ENCODE measurements at places on chromosomes 6 and 20. TPM values are rescaled to one million over a fixed set of nuclear protein-coding genes. Genes with fewer than 3 reads are reported as not detected.

BTBD9 gene
- total RNA-seq = 25.7 TPM

ANGPT4 gene
- not detected for total RNA-seq

HDGFL1 gene
- not detected for total RNA-seq

GRCh38 chr20:10927011-10927583, 253.3 kb upstream of the JAG1 start:
- H3K4me1 ChIP-seq = no peaks in the 10 kb centered on the region
- H3K27me3 ChIP-seq = no peaks in the 10 kb centered on the region
- no peak overlapping the region for H3K4me3 ChIP-seq
- H3K27ac ChIP-seq = no peak overlapping the region
- no peaks in the 10 kb centered on the region for H3K36me3 ChIP-seq
- DNase-seq = no peak

DNA sequence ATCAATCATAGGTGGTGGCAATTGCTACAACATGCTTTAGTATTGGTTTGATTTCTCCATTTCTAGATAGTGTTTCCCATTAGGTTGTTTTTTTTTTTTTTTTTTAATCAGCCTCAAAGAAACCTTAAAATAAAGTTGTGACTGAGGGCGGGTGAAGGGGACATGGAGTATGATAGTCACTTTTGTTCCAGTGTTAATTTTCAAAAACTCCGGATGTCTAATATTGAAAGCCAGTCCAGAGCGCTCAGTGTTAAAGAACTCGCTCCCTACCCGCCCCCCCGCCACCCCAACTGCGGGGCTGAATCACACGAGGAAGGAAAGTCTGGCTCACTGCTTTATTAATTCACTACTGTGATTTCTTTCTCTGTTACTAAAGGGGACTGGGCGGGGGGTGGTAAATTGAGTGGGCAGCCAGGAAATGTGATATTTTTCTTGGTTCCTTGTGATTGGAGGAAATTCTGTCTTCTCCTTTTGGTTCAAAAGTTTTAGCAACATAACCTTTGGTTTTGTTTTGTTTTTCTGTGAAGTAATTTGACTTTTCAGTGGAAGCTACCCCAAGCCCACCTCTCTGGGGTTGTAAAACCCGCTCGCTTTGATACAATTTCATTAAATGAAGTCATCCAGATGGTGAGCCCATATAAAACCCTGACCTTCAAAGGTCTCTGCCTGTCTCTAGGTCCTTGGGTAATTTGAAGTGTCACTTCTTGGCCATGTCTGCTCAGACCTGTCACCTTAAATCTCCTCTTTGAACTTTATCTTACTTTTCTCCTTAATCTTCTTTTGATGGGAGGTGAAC, 38.0 kb downstream of the TNFAIP3 start:
- no peaks in the 10 kb centered on the region for H3K27me3 ChIP-seq
- no peaks in the 10 kb centered on the region for H3K36me3 ChIP-seq
- H3K4me3 ChIP-seq = peak overlapping the region; percentile 59
- no peak for DNase-seq

DNA sequence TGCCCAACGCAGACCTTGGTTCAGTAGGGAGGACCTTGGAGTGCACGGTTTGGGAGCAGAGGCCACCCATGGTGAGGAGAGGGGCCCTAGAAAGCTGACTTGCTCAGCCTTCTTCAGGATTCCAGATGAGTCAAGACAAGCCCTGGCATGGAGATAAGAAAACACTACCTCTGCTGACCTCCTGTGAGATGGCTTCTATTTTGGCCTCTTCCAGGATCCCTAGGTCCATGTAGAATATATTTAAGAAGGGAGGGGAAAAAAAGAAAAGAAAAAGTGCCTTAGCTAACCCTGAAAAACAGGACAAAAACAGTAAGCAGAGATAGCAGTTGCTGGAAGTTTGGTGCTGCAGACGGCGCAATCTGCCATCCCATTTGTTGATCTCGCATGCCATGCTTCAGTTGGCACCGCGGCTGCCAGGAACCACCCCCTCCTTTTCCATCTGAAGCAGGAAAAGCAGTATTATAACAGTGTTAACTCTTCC, 100.0 kb downstream of the ARMC2 start:
- H3K4me3 ChIP-seq = no peak overlapping the region
- H3K4me1 ChIP-seq = peaks cover 25% of the 10 kb centered on the region
- H3K27ac ChIP-seq = no peak overlapping the region
- H3K36me3 ChIP-seq = no peaks in the 10 kb centered on the region
- H3K27me3 ChIP-seq = no peaks in the 10 kb centered on the region
- DNase-seq = no peak

GRCh38 chr6:157656437-157656997, 166.5 kb upstream of the SNX9 start:
- no peak overlapping the region for H3K27ac ChIP-seq
- no peaks in the 10 kb centered on the region for H3K27me3 ChIP-seq
- peaks cover 68% of the 10 kb centered on the region for H3K36me3 ChIP-seq
- no peak overlapping the region for H3K4me3 ChIP-seq

- peak overlapping the region; percentile 21 for H3K4me3 ChIP-seq
- no peaks in the 10 kb centered on the region for H3K27me3 ChIP-seq
- DNase-seq = no peak
- H3K27ac ChIP-seq = no peak overlapping the region
Observed at GRCh38 chr6:144581812-144582537, 296.8 kb downstream of the UTRN start.

DNA sequence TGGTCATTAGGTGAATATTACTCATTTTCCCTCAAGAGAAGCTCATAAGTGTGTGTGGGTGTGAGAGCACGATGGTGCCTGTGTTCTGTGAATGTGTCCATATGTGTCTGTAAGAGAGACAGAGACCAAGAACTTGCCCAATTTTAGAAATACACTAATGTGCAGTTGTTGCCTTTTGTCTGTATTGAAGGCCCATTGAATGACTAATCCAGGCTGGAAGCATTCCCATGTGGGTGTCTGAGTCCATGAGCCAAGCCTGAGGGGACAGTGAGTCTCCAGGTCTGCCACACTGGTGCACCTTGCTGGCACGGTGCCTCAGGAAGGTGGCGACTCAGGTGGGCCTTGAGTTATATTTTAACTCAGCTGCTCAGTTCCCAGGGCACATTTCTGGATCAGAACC, 25.5 kb upstream of the ASXL1 start:
- peaks cover 63% of the 10 kb centered on the region for H3K36me3 ChIP-seq
- no peaks in the 10 kb centered on the region for H3K27me3 ChIP-seq
- peak overlapping the region; percentile 79 for H3K27ac ChIP-seq
- H3K4me3 ChIP-seq = no peak overlapping the region

DNA sequence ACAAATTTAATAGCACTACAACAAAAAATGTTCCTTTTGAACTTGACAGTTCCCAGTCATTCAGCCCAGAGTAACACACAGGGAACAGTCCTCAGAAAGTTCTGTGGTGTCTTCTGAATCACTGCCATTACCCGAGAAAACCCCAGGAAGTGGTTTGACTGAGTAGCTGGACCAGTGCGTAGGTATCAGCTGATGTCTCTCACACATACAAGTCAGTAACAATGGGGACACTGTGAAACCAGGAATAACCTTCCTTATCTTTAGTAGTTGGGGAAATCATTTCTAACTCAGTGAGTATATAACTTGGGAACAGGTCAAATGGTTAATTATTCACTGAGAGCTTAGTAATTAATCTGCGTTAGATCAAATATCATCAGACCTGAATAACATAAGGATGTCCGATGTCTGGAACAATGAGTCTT, 73.1 kb downstream of the HIVEP2 start:
- no peaks in the 10 kb centered on the region for H3K27me3 ChIP-seq
- peaks cover 6% of the 10 kb centered on the region for H3K36me3 ChIP-seq
- peak overlapping the region; percentile 82 for H3K27ac ChIP-seq
- peak overlapping the region; percentile 49 for H3K4me3 ChIP-seq
- DNase-seq = no peak

DNA sequence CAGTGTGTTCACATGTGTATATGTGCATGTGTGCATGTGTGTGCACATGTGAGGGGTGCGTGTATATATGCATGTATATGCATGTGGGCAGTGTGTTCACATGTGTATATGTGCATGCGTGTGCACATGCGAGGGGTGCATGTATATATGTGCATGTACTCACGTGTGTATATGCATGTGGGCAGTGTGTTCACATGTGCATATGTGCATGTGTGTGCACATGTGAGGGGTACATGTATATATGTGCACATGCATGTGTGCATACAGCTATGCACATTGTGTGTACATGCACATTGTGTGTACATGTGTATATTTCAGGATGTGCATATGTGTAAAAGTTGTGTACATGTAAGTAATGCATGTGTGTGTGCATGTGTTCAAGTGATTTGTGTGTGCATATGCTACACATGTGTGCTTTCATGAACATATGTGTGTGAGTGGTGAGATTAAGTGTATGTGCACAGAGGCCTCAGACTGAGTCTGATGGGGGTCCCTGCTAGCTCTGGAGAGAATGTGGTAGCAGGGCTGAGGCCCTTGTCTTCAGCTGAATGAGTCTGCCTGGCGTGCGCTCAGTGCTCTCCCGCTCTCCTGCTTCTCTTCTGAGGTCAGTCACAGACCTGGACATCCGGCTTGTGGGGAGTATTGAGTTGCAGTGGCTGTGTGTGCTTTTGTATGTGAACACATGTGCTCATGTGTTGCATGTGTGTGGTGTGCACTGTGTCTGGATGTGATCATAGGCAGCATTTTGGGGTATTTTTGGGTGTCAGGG, 19.9 kb upstream of the MYT1 start:
- H3K27ac ChIP-seq = no peak overlapping the region
- H3K27me3 ChIP-seq = no peaks in the 10 kb centered on the region
- DNase-seq = no peak
- no peak overlapping the region for H3K4me3 ChIP-seq
- H3K36me3 ChIP-seq = no peaks in the 10 kb centered on the region

- H3K4me1 ChIP-seq = no peaks in the 10 kb centered on the region
- no peak overlapping the region for H3K4me3 ChIP-seq
- DNase-seq = no peak
- H3K27ac ChIP-seq = no peak overlapping the region
- H3K27me3 ChIP-seq = peaks cover 7% of the 10 kb centered on the region
- no peaks in the 10 kb centered on the region for H3K36me3 ChIP-seq
Observed at GRCh38 chr6:112128208-112128607, 40.8 kb downstream of the FAM229B start.

DNA sequence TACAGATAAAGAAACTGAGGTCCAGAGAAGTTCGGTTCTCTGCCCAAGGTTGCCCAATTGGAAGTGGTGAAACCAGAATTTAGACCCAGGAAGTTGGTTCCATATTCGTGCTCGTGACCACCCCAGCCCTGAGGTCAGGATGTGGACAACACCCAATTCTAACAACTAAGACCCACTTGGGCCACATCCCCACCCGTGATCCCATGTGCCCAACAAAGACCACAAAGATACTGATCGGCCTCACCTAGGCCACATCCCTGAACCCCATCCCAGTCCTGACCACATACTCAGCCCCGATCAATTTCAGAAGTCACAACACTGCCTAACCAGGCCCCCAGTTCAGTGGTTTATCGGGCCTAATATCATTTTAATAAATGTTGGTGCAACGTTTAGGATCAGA, 138.4 kb downstream of the PREX1 start:
- no peak overlapping the region for H3K4me3 ChIP-seq
- no peaks in the 10 kb centered on the region for H3K27me3 ChIP-seq
- peaks cover 2% of the 10 kb centered on the region for H3K4me1 ChIP-seq
- no peak overlapping the region for H3K27ac ChIP-seq
- no peak for DNase-seq
- H3K36me3 ChIP-seq = peaks cover 85% of the 10 kb centered on the region

- no peak overlapping the region for H3K27ac ChIP-seq
- no peaks in the 10 kb centered on the region for H3K36me3 ChIP-seq
- H3K4me1 ChIP-seq = peaks cover 16% of the 10 kb centered on the region
- peak overlapping the region; percentile 69 for H3K4me3 ChIP-seq
- H3K27me3 ChIP-seq = peaks cover 25% of the 10 kb centered on the region
- no peak for DNase-seq
Observed at GRCh38 chr6:152636609-152637295, 410 bp downstream of the SYNE1 start.

DNA sequence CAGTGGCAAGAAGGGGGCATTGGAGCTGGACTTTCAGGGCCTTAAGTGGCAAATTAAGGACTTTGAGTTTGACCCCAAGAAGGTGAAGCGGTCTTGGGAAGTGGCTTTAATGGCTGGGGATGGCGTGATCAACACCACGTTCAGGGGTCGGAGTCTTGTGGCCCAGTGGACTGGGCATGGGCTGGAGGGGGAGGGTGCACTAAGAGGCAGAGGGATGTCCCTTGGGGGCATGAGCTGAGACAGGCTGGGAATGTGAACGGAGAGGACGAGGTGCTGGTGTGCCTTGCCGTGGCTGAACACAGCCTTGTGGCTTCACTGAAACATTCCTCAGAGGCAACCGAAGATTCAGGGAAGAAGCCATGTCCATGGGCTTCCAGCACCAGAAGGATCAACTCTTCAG, 227.0 kb downstream of the SYNDIG1 start:
- no peaks in the 10 kb centered on the region for H3K36me3 ChIP-seq
- H3K27ac ChIP-seq = no peak overlapping the region
- no peak for DNase-seq
- peaks cover 2% of the 10 kb centered on the region for H3K27me3 ChIP-seq
- H3K4me1 ChIP-seq = no peaks in the 10 kb centered on the region
- H3K4me3 ChIP-seq = no peak overlapping the region

- peaks cover 2% of the 10 kb centered on the region for H3K27me3 ChIP-seq
- no peaks in the 10 kb centered on the region for H3K36me3 ChIP-seq
- DNase-seq = no peak
- no peak overlapping the region for H3K27ac ChIP-seq
Observed at GRCh38 chr6:154343473-154344308, 12.9 kb downstream of the IPCEF1 start.

DNA sequence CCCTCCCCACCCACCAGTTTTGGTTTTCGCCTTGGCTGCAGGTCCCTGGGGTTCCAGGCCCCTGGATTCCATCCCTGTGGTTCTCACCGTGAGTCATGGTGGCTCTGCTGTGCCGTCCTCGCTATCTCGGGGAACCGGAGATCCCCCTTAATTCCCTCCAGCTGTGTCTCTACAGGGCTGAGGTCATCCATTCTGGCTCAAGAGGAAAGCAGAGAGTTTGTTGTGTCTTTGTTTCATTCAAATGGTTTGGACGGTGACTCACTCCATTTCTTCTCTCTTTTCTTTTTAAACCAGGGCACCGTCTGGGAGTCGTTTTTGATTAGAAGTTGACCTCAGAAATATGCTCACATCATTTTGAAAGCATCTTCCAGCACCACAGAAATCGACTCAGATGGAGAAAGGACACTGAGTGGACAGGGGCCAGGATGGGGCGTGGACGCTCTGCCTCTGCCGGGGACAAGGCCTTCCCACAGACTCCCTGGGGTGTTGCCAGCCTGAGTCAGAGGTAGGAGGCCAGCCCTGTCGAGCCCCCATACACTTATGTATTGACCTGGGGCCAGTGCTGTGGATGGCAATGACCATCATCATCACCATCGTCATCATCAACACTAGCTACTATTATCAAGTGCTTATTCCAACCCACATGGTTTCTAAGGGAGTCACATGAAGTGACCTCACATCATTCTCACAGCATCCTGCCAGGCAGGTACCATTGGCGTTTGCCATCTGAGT, 176.2 kb downstream of the NFATC2 start:
- peaks cover 4% of the 10 kb centered on the region for H3K36me3 ChIP-seq
- H3K4me1 ChIP-seq = no peaks in the 10 kb centered on the region
- H3K27ac ChIP-seq = no peak overlapping the region
- DNase-seq = no peak
